ENCODE measurements at places on chromosomes 5 and 9. TPM values are rescaled to one million over a fixed set of nuclear protein-coding genes. Genes with fewer than 3 reads are reported as not detected.

DNA sequence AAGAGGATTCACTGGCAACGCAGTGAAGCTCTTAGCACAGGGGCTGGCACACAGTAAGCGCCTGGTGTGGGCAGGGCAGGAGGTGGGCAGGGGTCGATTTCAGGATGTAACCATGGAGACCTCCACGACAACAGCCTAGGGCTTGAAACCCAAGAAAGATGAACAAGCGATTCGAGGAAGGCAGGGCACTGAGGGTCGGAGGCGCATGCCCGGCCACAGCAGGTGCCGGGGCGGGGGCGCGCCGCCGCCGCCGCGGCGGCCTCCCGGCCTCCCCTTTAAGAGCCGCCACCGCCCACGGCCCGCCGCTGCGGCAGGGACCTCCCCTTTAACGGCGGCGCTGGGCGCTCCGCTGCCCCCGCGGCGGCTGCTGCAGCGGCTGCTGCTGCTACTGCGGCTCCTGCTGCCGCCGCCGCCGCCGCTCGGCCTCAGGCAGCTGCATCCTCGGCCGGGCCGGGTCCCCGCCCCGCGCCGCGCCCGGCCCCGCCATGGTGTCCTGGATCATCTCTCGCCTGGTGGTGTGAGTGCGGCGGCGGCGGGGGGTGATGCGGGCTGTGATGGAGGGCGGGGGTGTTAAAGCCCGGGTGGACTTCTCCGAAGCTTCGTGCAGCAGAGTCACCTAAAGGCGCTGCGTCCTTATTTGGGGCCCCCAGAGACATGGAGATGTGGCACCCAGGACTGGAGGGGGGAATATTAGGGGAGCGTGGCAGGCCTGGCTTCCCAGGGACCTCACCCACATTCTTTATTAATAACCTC, at the start of gene REEP2:
TSS of gene REEP2 (plus strand) at position 334 of the 753 bp plus-strand sequence. CDS start at position 486, 152 bp downstream.
- DNase-seq, result no peak

DNA sequence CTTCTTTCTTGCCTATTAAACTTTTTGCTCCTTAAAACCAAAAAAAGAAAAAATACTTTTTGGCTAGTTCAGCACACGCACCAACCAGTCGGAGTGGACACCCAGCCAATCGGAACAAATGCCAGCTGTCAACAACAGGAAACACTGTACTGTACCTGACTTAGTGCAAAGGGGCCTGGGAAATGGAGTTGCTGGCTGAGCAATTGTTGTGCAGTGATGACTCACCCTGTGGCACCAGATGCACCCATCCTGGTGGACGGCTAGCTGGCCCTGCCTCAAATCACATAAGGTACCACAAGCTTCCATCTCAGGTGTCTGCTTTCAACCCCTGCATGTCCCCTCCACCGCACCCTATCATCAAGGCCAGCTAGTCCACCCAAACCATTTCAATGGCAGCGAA, 20.9 kb downstream of the FOXE1 start:
- no peak for DNase-seq

- DNase-seq, result no peak
Measured at GRCh38 chr9:4070266-4070665, 229.6 kb downstream of the GLIS3 start.

DNA sequence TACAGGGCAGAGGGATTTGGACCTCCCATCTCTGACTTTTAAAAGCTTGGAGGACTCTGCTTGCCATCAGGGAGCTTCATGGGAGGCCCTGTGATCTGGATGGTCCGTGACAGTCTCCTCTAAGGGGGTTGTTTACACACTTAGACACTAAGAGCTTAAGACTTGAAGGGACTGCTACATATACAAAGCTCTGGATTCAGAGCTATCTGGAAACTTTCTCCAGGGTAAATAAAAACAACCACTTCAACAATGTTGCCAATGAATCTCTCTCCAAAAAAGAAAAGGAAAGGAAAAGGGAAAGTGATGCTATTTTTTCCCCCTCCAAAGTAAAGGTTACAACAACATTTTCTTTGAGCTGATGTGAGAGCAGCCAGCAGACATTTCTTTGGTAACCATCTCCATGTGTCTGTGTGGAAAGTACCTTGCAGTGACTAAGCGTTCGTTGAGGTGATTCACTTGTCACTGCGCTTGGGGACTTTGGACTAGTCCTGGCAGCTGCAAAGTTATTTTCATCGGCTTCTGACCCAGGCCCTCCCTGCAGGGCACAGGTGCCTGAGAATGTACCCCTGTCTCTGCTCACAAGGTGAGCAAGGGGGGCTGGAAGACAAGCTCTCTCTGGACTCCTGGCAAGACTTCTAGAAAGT, 262.1 kb upstream of the KLF4 start:
- no peak for DNase-seq

- DNase-seq, result no peak
Measured at GRCh38 chr9:3471883-3472282, 53.9 kb downstream of the RFX3 start.

The FBP2 gene
- total RNA-seq, result not detected

The GPRIN1 gene
- total RNA-seq, result 0.24 TPM

The C1QTNF2 gene
- total RNA-seq, result not detected
